ENCODE measurements at places on chromosomes 2 and 18.

GRCh38 chr2:217081799-217082198 lies 221.9 kb upstream of the TNP1 start:
- no peak for DNase-seq

GRCh38 chr18:23784832-23785245 lies 95.6 kb downstream of the LAMA3 start:
- no peak for DNase-seq

DNA sequence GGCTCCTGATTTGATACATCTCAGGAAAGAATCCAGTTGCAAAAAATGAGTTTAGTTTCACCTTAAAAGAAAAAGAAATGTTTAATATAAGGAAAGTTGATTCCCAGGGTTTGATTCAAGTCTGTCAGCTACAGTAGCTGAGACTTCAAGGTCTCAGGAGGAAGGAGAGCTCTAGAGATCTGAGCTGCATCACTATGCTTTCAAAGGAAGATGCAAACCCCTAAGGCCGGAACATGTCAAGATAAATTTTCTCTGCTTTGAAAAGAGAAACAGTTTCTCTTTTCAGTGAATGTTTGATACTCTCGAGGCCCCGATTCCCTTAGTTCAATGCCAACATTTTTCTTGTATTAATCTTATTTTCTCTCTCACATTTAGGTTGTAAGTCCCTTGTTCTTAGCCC lies 128.6 kb downstream of the RGPD3 start:
- DNase-seq: no peak

DNA sequence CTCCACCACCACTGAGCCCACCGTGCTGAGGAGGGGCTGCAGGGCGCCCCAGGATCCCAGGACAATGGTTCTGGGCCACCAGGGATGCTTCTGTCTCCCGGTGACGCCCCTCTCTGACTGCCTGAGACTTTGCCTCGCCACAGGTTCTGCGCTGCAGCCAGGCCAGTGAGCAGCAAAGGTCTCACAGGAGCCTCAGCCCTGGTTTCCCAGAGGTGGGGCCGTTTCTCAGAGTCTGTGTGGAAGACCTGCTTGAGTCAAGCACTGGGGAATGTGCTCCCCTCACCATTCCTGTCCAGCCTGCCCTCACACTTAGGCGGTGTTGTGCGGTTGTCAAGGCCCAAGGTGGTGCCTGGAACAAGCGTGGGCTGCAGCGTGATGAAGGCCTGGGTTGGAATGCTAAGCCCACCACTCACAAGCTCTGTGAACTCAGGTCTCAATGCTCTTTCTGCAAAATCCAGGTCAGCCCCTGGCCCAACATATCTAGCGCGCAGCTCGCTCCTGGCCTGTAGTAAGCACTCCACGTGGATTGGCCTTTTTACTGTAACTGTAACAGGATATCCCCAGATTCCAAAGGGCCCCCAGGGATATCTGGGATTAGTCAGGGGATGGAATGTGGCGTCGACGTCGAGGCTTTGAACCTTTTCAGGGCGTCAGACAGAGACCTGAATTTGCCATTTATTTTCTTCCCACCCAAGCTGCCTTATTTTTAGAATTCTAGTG lies 47.6 kb downstream of the PLB1 start:
- no peak for DNase-seq

- no peak for DNase-seq
These were observed 1.5 kb downstream of the RND3 start for GRCh38 chr2:150485871-150486538.

- no peak for DNase-seq
These were observed 32.6 kb upstream of the RAPH1 start for GRCh38 chr2:203567691-203568090.

DNA sequence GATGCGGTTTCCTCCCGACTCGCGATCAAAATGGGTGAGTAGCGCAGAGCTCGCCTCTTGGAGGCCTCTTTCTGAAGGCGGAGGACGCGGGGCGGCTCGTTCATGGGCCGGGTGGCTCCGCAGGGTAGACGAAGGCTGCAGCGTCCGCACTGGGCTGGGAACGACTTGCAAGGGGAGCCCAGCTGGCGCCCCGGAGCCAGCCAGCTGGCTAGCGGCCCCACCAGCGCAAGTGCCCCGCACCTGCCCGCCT lies 328 bp upstream of the PASK start:
- no peak for DNase-seq

- DNase-seq: no peak
These were observed 17.2 kb downstream of the EML4 start for GRCh38 chr2:42186366-42186765.
